ENCODE measurements at places on chromosomes 3 and 15.

DNA sequence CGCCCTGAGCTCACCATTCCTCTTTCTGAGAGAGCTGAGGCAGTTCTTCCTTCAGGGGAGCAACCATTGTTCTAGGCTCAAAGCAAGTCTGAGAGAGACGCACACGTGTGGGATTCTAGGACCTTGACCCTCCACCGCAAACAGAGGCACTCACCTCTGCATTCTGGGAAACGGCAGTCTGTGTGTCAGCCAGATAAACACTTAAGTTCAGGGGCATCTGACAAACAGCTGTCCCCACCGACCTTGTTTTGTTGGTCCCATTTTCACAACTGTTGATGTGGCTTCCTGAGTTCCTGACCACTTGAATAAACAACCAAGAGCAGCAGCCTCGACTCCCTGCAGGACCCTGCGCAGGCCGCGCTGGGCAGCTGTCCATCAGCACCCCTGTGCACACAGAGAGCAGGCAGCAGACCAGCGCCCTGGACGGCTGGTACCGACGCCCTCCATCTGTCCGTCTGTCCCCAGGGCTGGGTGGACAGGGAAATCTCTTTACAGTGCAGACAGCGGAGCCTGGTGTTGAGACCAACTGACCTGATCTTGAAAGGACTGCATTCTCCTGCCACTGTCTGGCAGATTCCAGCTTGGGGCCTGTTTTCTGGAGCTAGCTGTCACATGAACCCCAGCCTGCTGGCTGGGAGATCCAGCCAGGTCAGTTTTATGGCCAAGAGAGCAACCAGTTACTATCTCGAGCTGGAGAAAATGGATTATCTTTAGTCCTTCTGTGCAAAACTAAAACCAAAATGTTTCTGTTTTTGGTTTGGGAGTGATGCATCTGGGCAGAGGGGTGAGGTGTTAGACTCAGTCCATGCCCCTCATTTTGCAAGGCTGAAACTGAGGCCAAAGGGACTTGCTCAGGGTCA is 64.2 kb downstream of the FAM43A start:
- no peak for DNase-seq

DNA sequence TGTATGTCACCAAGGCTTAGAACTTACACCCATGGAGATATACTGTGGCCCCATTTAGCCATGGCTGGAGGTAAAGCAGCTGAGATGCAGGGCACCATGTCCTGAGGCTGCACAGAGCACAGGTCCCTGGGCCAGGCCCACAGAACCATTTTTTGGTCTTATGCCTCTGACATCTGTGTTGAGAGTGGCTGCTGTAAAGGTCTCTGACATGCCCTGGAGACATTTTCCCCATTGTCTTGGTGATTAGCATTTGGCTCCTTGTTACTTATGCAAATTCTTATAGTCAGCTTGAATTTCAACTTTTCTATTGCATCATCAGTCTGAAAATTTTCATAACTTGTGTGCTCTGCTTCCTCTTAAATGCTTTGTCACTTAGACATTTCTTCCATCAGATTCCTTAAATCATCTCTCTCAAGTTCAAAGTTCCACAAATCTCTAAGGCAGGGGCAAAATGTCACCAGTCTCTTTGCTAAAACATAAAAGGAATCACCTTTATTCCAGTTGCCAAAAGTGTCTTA is 701.3 kb downstream of the EPHA3 start:
- no peak for DNase-seq

DNA sequence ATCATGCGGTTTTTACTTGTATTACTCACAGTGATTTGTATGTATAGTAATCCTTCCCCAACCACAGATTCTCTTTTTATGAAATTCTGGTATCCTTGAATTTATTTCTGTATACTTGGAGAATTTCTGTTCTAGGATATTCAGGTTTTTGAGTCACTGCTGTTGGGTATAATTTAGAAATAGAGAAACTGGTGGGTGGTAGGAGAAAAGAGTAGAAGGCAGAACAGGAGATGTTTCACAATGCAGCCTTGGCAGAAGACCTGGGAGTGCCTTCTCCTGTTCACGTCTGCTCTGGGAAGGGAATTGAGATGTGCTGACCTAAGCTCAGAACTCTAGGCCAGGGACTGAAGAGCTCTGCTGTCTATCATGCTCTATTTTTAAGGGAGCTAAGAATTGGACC is 193.6 kb downstream of the EPHB1 start:
- DNase-seq = no peak

GRCh38 chr15:97076011-97076410 is 745.5 kb downstream of the NR2F2 start:
- no peak for DNase-seq

DNA sequence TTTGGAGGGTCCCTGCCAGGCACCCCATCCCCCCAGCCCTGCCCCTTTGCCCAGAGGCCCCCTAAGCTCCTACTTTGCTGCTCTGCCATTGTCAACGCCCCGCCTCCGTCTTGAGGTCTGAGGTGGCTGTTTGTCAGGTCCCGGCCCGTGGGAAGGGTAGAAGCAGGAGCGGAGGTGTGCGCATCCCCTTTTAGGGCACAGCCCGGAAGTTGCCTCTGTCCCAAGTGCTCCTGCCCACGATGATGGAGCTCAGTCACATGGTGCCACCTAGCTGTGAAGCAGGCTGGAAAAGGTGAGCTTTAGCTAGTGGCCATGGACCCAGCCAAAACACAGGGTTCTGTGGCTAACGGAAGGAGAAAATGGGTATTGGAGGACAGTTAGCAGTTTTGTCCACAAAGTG is 28.5 kb upstream of the LCTL start:
- no peak for DNase-seq

- DNase-seq = no peak
Measured at GRCh38 chr3:98567666-98568270, 25.6 kb downstream of the CPOX start.

DNA sequence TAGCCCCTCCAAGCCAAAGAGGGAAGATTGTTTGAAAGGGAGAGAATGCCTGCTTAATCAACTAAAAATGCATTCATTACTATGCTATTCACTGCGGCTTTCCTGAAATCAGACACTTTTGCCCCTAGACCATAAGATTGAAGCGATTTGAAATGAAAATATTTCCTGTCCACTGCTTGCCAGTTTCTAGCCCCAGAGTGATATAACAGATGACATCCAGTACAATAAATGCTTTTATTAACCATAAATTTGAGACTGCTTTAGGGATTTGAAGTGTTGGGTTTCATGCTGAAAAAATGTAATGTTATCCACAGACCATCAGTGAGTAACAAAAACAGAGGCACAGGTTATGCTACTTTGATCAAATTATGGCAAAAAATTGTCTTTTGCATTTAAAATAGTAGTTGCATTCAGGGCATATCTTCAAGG is 14.1 kb downstream of the IL17RD start:
- no peak for DNase-seq

DNA sequence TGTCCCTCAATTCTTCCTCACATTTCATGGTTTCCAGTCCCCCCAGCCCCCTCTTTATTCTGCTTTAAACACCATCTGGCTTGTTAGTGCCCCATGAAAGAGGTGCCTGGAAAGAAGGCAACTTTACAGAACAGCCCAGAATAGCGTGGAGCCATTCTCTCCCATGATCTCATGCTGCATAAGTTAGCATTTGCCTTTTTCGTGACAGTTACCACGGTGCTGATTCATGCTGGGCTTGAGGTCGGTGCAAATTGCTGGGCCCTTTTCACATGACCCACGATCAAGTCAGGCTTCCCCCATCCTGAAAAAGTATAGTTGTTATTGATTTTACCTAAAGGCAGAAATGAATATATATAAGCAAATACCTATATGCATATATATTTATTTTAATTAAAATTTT is 29.6 kb downstream of the SQOR start:
- no peak for DNase-seq

GRCh38 chr3:72345237-72345878 is 502.9 kb downstream of the SHQ1 start:
- DNase-seq = no peak

DNA sequence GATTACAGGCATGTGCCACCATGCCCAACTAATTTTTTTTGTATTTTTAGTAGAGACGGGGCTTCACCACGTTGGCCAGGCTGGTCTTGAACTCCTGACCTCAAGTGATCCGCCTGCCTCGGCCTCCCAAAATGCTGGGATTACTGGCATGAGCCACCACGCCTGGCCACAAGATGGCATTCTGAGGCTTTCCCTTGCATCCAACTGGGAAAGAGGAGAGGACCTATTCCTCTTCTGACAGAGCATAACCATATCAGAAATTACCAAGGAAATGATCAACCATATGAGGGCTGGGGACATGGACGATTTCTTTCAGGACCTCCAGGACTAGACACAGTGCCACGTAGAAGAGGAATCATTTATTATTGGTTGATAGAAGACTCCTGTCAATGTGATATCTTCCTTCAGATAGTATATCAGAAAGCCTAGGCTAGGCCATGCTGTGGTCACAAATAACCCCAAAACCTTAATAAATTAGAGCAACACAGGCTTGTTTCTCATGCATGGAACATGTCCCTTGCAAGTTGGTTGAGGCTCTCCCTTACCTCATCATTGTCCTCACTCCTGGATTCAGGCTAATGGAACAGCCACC is 372.3 kb upstream of the IL12A start:
- DNase-seq = no peak

- no peak for DNase-seq
Measured at GRCh38 chr15:51846463-51847230, 17.2 kb downstream of the TMOD3 start.

DNA sequence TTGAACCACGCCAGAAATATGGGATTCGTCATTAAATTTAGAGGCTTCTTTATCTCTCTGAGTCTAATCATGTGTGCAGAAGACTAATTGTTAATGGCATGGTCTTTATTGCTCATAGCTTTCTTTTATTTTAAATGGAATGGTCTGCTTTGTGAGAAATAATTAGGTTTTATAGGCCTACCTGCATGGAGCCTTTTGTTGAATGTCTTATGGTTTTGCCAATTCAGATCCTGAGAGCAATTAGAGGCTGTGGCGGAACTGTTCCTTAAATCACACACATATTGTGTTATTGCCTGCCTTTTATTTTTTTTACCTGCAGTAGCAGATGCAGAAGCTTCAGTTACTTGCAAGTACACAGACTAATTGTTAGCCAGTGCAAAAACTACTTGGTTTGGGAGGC is 306.2 kb downstream of the NLGN1 start:
- no peak for DNase-seq

- DNase-seq = no peak
Measured at GRCh38 chr3:108486941-108487340, 23.5 kb downstream of the MYH15 start.

- no peak for DNase-seq
Measured at GRCh38 chr15:31331389-31331788, 4.8 kb downstream of the KLF13 start.

DNA sequence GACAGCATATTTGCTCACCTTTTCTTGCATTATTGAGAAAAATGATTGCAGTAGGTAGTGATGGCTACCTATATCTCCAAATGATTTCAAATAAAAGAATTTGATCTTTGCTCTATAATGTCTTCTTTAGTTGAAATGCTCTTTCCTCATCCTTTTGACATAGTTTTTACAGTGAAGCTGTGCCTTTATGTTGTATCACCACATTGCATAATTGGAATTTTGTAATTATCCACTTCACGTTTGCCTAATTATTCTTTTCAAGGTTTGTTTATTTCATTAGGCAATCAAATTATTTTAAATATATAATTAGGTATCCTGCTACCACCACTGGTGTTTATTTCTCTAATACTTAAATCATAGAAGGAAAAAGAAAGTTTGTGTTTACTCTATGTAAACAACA is 21.3 kb upstream of the P2RY13 start:
- no peak for DNase-seq

DNA sequence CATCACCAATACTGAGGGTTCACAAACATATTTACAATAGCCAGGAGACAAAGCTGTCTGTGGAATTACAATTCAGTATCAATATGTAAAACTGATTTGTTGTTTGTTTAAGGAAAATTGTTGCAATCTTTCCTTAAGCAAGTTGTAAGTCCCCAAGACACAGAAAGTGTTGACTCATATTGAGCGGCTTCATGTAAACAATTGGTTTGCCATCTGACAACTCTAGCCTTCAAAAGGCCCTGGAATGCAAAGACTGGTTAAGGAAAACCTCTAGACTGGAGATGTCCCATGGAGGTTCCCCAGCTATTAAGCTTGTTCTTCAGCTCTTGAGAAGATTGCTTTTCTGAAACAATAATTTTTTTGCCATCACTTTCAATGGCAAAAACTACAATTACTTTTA is 283.7 kb upstream of the PROK2 start:
- DNase-seq = no peak

GRCh38 chr3:135447483-135447882 is 518.0 kb upstream of the PPP2R3A start:
- DNase-seq = no peak

GRCh38 chr15:88651136-88651732 is 12.4 kb downstream of the ISG20 start:
- DNase-seq = no peak

DNA sequence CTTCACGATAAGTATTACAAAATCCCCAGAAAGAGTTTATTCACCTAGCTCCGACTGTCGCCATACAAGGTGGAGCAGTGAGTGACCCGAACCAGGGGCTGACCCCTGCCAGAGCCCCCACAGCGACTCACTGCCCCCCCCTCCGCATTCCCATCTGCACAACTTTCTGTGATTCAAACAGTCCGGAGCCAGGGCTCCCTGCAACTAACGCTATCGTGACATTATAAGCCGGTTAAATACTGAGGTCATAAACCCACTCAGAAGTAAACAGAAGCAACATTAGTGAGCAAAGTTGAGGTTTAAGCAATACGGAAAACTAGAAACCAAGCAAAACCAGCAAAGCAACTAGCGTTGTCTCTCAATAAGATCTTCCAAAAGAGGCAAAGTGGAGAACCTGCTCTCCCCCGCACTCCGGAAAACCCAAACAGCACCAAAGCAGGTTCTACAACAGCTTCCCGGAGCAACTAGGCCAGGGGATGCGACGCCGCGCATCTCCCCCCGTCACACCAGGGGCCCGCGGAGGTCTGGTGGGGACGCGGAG is 642 bp downstream of the SCAP start:
- no peak for DNase-seq

DNA sequence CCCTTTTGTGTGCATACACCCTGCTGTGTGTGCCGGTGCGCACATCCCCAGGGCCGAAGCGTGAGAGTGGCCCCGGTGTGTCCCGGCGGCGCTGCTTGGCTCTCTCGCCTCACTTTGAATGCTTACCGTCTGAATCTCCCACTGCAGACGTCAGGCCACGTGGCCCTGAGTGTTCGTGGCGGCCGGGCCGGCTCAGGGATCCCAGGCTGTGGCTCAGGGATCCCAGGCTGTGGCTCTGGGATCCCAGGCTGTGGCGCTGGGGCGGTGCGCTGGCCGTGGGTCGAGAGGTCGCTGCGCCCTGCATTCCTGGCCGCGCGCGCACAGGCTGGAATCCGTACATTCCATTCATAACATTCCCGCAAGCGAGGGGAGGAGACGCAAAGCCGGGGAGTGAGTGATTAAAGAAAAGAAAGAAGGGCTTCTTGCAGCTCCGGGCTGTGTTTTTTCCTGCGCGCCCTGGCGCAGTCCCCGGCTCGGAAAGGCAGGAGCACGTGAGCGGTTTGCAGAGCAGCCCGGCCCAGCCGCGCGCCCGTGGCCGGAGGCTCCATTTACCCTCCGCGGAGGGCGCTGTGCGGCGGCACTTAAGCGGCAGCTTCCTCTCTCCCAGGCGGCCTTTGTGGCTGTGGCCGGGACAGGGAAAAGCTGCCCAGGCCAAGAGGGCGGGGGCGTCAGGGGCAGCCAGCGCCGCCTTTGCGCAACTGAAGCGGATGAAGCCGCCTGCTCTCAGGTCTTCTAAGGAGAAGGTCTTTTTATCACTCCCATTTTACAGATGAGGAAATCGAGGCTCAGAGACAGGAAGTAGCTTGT is 87.0 kb upstream of the ALDH1L1 start:
- DNase-seq = no peak
